ENCODE measurements at places on chromosomes 12 and 14. TPM values are rescaled to one million over a fixed set of nuclear protein-coding genes. Genes with fewer than 3 reads are reported as not detected.

The KRT75 gene
- 0.12 TPM for total RNA-seq

The AKAP6 gene
- 25.9 TPM for total RNA-seq

The CD69 gene
- total RNA-seq = not detected

The SLC25A21 gene
- total RNA-seq = not detected

The KLRC3 gene
- total RNA-seq = 0.37 TPM

The CCDC175 gene
- not detected for total RNA-seq

The SPIC gene
- not detected for total RNA-seq

The RAN gene
- 983 TPM for total RNA-seq

The SALL2 gene
- total RNA-seq = 0.06 TPM

The C1S gene
- 88.1 TPM for total RNA-seq

The KRT76 gene
- not detected for total RNA-seq

The REP15 gene
- total RNA-seq = 0.25 TPM

The NOP9 gene
- total RNA-seq = 6.3 TPM

The CAPZA3 gene
- total RNA-seq = not detected

The CLEC1A gene
- 0.50 TPM for total RNA-seq

The ACVR1B gene
- 6.1 TPM for total RNA-seq

The MFAP5 gene
- total RNA-seq = not detected

The RNASE1 gene
- 2.1 TPM for total RNA-seq

The ANKS1B gene
- total RNA-seq = 1.8 TPM

The CLEC9A gene
- not detected for total RNA-seq

The INSM2 gene
- not detected for total RNA-seq

The NDRG2 gene
- 1.3 TPM for total RNA-seq

The NFE2 gene
- total RNA-seq = 1.2 TPM

The BAG5 gene
- total RNA-seq = 18.5 TPM

The TNS2 gene
- total RNA-seq = 18.3 TPM

The ACOT4 gene
- total RNA-seq = 0.19 TPM

The IL22 gene
- total RNA-seq = not detected

The MORN3 gene
- 0.23 TPM for total RNA-seq

The SETD3 gene
- total RNA-seq = 34.2 TPM

The FAM177A1 gene
- total RNA-seq = 21.4 TPM

The SRRM4 gene
- total RNA-seq = 0.04 TPM

The SDR9C7 gene
- not detected for total RNA-seq

The BEGAIN gene
- total RNA-seq = not detected
